ENCODE measurements at places on chromosomes 7 and 10. TPM values are rescaled to one million over a fixed set of nuclear protein-coding genes. Genes with fewer than 3 reads are reported as not detected.

The AVPI1 gene
- total RNA-seq, result 23.7 TPM

The FANK1 gene
- 0.67 TPM for total RNA-seq

The LRRC18 gene
- total RNA-seq, result not detected

The CCDC172 gene
- total RNA-seq, result not detected

The INSYN2A gene
- 0.11 TPM for total RNA-seq

The CAV2 gene
- total RNA-seq, result 180 TPM

The SUPV3L1 gene
- total RNA-seq, result 20.8 TPM

The SRRM3 gene
- total RNA-seq, result 27.1 TPM

The SH2D4B gene
- total RNA-seq, result not detected

The GCC1 gene
- total RNA-seq, result 10.1 TPM

The IDI2 gene
- 0.24 TPM for total RNA-seq

The PNLIP gene
- not detected for total RNA-seq

GRCh38 chr10:33860552-33860951 is 526.1 kb upstream of the NRP1 start:
- no peak for DNase-seq

- DNase-seq, result no peak
Measured at GRCh38 chr7:99275496-99275895, 2.9 kb downstream of the MYH16 start.

- no peak for DNase-seq
Measured at GRCh38 chr7:157784979-157785441, 448.2 kb downstream of the DNAJB6 start.

DNA sequence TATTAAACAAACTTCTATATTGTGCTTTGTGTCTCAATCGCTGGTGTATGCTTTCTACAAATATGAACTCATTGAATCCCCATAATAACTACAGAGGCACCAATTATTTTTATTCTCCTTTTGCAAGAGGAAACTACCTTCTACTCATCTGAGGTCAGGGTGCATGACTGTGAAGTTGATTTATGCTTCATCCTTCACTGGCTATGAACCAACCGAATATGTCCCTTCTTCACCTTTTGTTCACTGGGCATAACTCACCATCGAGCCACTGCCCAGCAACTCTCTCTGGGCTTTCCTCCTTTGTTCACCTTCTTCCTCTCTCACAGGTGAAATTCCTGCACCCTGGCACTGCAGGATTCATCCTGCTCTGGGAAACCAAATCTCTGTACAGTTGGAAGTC is 61.3 kb upstream of the PFKP start:
- no peak for DNase-seq

- DNase-seq, result no peak
Measured at GRCh38 chr10:52951824-52952223, 179.2 kb upstream of the MBL2 start.

DNA sequence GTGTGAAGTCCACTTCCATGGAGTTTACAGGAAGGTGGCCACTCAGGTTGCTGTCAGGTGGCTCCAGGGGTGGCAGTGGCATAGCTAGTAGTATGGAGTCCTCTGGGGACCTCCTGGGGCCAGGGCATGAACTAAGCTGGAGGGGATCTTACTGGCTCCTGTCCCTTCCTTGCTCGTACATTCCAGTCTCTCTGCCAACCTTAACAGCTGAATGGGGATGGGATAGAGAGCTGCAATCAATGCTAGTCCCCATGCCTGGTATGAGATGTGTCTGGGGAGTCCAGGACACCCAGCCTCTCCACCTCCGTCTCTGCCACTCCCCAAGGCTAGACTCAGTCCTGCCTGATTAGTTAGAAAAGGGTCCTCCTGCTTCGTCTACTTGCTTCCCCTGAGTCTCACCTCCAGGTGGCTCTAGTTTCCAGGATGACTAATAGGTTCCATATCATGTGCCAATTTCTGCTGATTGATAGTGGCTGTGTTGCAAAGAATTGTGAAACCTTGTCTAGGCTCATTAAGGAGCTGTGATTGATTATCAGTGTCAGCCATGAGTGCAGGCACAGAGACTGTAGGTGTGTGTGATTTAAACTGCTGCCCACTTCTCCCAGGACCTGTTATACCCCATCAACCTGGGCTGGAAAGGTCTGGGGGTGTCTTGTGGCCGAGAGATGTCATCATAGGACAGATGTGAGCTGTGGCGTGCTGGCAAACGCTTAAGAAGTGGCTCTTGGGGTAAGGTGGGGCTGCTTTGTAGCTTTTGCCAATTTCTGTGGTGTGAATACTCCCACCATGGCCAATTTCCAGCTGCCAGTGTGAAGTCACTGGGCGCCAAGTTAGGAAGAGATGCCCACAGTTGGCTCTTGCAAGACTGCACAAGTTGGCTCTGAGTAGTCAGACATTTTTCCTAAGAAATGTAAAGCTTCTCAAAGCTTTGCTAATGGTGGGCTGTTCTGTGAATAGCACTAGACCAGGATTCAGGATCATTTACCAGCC is 59.8 kb downstream of the COL13A1 start:
- DNase-seq, result no peak

- DNase-seq, result no peak
Measured at GRCh38 chr10:12484941-12485805, 135.8 kb downstream of the CAMK1D start.

- peak; percentile 94 for DNase-seq
Measured at GRCh38 chr7:140517546-140518369, 38.5 kb upstream of the MKRN1 start.

DNA sequence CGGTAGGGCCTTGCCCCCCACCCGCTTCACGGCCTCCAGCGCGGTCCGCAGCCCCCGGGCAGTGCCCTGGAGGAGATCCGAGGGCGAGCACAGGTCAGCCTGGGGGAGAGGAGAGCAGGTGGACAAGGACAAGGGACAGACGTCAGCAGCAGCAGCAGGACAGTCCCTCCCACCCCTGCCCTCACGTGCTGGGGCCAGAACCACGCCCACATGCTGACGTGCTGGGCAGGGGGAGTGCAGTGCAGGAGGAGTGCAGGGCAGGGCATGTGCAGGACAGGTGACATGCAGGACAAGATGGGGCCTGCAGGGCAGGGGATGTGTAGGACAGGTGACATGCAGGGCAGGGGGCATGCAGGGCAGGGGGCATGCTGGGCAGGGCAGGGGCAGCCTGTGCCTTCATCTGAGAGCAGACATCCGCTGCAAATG is 1.5 kb upstream of the SAP25 start:
- DNase-seq, result no peak

DNA sequence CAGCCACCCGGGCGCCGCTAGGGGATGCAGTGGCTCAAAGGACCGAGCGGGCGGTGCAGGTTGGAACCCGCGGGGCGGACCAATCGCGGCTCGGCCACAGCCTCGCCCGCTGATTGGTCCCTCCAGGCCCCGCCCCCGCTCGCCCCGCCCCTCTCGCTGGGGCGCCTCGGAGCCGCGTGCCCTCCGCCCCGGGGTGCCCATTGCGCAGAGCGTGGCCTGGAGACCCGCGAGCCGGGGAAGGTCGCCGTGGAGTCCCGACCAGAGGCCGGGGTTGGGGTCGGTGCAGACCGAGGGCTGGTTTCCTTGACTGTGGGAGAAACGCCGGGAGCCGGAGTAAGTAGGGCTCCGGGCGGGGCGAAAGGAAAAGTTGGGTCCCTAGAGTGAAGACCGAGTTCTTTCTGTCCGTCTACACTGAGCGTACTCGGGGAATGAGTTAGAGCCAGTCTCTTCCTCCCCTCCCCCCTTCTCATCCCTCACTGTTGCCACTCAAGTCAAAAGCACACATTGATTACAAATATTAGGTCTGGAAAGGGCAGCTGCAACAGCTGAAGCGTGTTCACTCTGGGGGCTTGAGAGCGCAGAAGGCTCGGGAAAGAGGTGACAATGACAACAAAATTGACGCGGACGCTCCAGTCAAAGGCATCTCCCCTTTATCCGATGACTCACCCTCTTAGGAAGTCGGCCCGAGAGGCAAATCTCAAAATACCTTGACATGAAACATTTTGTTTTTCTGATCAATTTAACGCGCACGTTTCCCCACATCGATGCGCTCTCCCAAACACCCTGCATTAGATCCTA is 843 bp upstream of the GATA3 start:
- DNase-seq, result peak; percentile 79

GRCh38 chr7:142642316-142642715 is 107.0 kb upstream of the PRSS1 start:
- DNase-seq, result no peak

DNA sequence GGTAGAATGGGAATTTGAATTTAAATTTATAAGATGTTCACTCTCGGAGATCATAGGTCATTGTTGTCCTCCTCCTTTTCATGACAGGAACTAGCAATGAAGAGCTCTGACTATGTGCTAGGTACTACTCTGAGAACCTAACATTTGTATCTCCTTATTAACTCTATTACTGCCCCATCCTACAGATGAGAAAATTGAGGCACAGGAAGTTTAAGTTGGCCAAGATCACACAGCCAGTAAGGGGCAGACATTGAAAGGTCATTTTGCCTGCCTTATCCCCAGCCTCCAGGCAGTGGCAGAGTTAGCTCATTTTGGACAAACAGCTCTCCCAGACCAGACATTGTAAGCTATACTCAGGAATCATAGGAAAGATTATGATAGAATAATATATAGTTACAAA is 6.0 kb downstream of the SRGN start:
- no peak for DNase-seq

DNA sequence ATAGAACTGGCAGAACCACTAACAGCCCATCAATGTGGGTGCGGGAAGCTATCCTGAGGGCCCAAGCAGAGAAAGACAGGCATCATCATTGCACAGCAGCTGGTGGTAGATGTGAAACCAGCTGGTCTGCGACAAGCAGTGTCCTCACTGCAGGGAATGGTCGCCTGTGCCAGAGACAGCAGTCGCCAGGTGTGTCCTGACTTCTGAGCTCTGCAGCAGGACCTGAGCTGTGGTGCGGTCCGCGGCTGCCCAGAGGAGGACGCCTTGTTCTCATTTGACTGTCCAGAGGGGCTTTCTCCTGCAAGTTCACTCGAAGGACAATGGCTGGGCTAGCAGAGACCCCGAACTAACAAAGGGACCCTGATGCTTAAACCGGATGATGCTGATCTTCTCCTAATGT is 97.4 kb downstream of the LRRC18 start:
- DNase-seq, result no peak

Data from right atrium auricular region (tissue), 2 donors.